ENCODE measurements at places on chromosomes 16 and 17.

DNA sequence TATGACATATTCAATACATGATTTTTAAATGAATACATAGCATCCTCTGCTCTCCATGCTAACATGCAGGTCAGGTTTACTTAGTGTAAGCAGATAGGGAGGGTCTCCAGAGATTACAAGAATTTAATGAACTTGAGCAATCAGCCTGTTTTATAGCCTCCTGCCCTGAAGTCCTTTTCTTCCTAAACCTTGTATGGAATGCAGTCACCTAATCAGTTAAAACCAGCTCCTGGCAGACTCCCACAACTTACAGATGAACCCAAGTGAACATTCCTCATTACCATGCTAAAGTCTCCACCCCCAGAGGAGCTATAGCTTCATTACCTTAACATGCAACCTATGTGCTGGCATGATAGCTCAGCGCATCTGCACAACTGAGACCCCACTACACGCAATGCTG, 48.5 kb upstream of the RBBP6 start:
- no peak for DNase-seq

GRCh38 chr17:6713130-6713917, at the start of gene SLC13A5:
SLC13A5 (minus strand) TSS chr17:6713369; CDS start chr17:6713333, 36 bp downstream.
- peak; percentile 90 for DNase-seq

GRCh38 chr16:2924901-2925755, 13.4 kb downstream of the FLYWCH1 start:
- DNase-seq: peak; percentile 68

DNA sequence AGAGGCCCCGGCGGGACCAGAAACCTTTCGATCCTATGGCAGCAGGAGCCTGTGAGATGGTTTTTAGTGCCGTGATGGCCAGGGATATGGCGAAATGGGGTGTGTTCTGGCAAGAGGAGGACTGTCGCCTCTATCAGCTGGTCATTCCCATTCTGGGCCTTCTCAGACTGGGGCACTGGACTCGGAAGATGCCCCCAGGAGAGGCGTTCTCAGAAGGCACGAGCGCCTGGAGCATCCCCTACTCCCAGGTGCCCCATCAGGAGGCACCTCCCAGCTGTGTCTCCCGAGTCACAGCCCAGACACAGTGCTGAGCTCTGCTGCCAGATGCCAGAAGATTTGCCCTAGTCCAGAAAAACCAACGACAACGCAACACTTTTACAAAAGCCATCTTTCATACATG, 54.6 kb upstream of the ENDOV start:
- DNase-seq: no peak

- DNase-seq: no peak
Measured at GRCh38 chr16:71297341-71297634, 8.1 kb upstream of the CMTR2 start.

GRCh38 chr16:81521141-81521626, 76.6 kb downstream of the CMIP start:
- DNase-seq: no peak

DNA sequence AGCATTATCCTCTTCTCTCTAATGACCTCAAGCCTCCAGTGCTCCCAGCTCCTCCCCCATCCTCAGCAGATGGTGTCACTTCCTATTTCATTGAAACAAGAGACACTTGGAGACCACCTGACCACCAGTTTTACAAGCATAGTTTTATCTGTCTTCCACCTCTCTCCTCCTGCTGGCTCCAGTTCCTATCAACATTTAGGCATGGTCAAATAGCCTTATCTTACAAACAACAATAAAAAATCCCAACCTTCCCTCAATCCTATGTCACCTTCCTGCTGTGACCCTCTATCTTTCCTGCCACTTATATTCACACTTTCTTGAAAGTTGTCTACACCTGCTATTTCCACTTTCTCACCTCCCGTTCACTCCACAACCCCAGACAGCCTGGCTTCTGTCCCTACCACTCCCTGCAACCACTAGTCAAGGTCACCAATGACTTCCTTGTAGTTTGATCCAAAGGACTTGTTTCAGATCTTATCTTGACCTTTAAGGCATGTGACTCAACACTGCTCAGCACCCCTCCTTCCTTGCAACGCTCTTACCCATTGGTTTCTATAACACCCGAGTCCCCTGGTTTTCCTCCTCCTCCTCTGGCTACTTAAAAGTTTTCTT, 4.3 kb upstream of the NTN1 start:
- no peak for DNase-seq

GRCh38 chr17:77306790-77307478, 166.2 kb downstream of the SEC14L1 start:
- DNase-seq: no peak

DNA sequence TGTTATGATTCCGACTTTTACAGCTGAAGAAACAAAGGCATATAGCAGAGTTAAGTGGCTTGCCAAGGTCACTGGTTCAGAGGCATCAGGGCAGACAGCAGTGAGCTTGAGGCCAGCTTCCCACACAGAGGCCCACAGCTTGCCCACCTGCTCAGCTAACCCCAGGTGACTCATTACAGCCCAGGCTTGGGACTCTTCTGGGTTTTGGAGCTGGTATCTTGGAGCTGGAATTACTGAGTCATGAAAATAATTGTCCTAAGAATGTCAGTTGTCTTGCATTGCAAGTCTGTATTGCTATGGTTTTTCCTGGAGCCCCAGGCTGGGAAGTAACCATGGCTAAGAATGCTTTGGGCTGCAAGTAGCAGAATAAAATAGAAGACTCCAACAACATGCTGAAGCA, 32.4 kb upstream of the IRX3 start:
- no peak for DNase-seq

GRCh38 chr16:87060034-87060986, 256.9 kb downstream of the C16orf95 start:
- DNase-seq: no peak

DNA sequence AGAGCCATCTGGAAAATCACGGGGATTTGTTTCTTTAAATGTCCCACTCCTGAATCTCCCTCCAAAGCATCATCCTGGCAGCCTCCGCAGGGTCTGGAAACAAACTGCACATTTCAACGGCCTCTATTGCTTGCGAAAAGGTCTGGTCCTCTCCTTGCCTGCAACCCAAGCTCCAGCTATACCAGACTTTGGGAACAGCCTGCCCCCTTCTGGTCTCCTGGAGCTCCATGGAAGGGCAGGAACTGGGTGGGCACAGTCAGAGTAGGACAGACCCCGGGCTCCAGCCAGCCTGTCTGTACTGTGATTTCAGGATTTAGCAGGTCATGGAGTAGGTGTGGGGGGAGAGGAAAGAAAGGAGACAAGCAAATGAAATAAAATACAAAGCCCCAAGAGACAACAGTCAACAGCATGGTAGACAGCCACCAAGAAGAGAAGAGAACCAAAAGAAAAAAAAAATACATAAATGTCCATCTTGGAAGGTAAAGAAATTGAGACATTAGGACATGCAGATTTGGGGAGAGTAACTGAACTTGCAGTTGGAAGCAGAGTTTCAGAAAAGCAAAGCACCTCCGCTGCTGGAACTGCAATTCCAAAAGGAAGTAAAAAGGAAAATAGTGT, 2.7 kb downstream of the XYLT1 start:
- DNase-seq: peak; percentile 61

- no peak for DNase-seq
Measured at GRCh38 chr17:78113804-78114785, 14.5 kb downstream of the TMC6 start.

GRCh38 chr16:15648135-15648730, 1.8 kb upstream of the NDE1 start:
- DNase-seq: no peak

DNA sequence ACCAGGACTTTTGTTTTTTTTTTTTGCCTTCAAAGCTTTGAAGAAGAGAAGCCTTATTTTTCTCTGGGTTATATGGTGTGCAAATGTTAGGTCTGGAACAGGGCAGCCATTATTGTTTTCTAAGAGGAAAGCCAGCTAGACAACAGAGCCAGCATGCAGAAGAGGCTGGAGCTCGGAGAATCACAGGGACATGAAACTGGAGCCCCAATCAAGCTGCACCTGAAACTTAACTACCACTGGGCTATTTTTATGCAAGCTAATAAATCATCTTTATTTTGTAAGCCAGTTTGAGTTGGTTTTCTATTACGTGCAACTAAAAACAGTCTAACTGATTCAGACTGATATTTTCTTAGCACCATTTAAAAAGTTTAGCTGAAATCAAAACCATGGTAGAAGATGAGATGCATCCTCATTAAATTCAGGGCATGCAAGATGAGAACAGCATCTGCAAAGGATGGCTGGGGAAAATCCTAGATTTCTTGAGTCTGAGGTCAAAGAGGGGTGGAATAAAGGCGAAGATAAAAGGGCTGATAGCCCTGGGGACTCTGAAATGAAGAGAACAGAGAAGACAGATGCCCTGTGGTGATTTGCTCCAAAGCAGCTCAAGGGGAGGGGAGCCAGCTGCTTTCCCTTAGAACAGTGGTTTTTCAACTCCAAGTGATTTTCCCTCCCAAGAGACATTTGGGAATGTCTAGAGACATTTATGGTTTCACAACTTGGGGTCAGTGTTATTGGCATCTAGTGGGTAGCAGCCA, 177.1 kb upstream of the WSCD1 start:
- no peak for DNase-seq

DNA sequence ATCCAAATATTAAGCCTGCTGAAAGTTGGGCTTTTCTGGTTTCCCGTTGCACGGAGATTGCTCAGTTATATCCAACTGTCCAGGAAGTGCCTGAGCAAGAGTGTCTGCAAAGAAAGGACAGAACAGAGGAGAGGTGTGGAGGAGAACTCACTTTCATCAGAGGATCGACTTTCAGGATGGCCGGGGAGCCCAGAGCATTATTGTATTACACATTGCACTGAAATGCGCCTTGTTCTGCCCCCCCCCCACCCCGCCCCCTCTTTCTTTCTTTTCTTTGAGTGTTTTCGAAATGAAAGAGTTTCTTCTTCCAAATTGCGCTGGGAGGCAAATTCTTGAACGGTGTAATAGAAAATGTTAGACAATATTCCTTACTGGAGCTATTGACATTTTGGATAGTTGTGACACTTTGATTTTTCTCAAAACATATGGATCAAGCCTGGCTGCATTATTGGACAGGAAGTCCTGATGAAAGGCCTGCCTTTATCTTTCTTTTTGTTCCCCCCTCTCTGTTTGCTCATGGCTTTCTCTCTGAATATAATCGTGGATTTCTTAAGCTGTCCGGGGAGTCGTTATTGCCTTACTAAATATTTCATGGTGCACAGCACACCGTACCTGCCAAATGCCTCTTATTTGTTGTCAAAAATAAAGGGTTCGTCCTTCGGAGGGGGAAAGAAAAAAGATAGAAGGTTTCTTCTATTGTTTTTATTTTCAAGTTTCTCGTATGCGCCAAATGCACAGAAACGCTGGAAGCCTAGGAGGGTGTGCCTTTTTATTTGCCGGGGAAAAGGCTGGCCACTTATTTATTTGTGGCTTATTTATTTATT, 110.8 kb downstream of the IRX3 start:
- no peak for DNase-seq

GRCh38 chr16:77387815-77388209, 47.0 kb downstream of the ADAMTS18 start:
- peak; percentile 38 for DNase-seq

GRCh38 chr16:1458336-1458976, 14.1 kb upstream of the CCDC154 start:
- no peak for DNase-seq

DNA sequence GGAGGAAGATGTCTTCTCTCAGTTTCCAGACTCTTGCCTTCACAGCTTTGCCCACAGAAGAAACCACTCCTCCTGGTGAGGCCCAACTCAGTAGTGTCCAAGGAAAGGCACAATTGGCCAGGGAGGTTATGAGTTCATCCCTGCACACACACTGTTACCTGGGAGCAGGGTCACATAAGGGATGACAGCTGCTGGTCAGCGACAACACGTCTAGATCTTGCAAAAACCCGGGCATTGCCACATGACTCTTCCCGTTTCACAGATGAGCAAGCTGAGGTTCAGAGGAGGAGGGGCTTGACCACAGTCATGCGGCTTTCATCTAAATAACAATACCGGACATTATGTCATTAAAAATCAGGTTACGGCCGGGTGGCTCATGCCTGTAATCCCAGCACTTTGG, 186.0 kb downstream of the COPRS start:
- DNase-seq: no peak

DNA sequence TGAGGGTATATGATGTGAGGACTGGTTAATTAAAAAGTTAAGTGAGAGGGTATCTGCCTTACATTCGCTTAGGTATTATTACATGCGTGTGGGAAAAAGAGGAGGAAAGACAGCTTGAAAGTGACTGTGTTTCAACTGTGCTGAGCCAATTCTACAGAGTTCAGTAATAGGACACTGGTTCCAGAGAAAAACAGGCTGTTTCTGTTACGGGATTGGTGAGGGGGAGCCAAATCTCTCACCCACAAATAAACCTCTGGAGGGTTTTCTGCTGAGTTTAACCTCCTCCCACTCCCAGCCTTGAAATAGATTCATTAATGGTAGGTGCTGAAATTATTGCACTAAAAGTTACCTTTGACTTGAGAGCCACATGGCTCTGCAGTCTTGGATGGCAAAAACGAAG, 3.9 kb upstream of the KRT26 start:
- DNase-seq: no peak

GRCh38 chr17:45241328-45242028, 19.8 kb downstream of the FMNL1 start:
- DNase-seq: peak; percentile 72

DNA sequence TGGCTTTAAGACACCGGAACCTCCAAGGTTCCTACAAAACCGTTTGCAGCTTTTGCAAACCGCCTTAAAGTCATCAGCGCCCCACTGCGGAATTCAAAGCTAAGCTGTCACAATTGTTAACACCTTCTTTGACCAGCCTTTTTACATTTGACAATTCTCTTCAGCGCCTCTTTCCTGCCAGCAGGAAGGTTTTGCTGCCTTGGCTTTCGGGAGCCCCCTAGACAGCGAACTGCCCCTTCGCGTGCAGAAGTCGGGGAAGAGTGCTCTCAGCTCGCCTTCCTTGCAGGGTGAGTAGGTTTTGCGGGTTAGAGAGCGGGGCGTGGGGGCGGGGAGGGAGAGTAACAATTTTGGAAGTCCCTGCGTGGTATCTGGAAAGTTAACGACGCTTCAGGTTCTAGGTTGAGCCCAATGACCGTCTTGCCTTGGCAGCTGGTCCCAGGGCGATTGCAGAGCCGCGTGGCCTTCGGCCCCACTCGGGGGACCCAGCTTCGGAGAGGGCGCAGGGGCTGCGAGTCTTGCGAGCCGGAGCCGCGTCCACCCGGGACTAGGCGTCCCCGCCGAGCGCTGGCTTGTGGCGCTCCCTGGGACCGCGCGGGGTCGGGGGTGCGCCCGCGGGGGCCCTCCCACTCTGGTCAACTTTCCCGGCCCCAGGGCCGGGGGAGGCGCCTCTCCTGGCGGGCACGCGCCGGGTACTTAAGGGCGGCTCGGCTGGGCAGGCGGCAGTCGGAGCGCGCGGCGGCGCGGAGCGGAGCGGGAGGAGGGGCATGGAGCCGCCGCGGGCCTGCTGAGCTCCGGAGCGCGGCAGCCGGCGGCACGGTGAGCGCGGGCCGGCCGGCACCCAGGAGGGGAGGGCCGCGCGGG, at the start of gene HAS3:
Gene HAS3, plus strand, starts transcription at position 153 of the 861 bp plus-strand sequence. CDS start 3,743 bp downstream, outside the sequence.
- peak; percentile 86 for DNase-seq

DNA sequence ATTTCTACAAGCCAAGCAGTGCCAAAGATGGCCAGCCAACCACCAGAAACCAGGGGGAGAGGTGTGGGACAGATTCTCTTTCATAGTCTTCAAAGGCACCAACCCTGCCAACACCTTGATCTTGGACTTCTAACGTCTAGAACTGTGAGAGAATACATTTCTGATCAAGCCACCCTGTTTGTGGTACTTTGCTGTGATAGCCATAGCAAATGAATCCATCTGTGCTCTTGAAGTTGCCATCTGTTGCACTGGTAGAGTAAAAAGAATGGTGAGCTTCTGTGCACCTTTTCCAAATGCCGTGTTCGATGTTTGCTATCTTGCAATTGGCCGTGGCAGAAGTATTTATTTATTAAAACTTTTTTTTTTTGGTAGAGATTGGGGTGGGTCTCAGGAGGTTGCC, 16.7 kb upstream of the ADGRG1 start:
- DNase-seq: no peak

Measured in iPS-NIHi11 (cell line).